ENCODE measurements at places on chromosomes 4 and X.

DNA sequence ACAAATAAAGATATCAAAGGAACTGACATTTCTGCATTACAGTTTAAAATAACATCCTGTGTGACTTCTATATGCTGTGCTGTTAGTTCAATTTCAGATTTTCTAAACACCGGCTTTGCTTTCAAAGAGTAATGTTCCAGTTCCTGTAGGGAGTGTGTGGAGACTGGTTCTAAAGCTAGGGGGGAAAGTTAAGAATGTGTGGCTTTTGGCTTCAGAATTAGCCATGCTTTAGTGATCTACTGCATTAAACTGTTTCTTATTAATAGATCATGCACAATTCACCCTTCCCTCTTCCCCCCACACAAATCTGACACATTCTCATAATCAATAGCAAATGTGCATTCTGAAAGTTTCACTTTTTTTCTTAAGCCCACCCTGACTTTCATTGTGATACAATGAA lies 32.0 kb upstream of the DKK2 start:
- no peak for DNase-seq

- DNase-seq = no peak
Observed at GRCh38 chr4:40719008-40719623, 30.6 kb upstream of the NSUN7 start.

GRCh38 chrX:70421618-70422017 lies 1.5 kb upstream of the GDPD2 start:
- DNase-seq = no peak

GRCh38 chr4:82989575-82990429 lies 20.8 kb downstream of the LIN54 start:
- DNase-seq = no peak

GRCh38 chrX:107135965-107136307 lies 17.3 kb upstream of the RBM41 start:
- DNase-seq = no peak

- no peak for DNase-seq
Observed at GRCh38 chr4:98448908-98449307, 187.7 kb downstream of the RAP1GDS1 start.

DNA sequence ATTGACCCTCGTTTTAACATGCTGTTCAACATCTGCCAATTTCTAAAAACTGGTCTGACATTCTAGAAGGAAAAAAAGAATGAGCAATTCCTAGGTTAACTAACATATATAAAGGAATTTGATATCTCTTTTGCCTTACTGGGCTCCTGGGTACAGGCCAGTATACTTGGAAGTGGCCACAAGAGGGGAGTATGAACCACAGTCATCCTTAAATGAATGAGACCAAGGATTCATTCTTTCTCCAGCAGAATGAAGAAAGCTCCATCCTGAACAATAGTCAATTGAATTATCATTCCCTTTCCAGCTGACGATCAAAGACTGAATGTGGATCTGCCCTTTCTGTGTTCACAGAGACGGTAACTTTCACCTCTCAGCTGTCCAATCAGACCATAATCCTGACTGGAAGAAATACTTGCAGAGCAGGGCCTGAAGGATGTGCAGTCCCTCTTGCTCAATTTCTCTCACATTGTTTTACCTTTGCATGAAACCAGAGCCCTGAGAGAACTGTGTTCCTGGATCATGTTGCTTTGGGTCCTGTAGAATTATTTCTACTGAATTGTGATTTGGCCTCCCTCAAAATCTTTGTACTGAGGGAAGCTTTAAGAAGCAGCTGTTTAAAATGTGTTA lies 14.8 kb upstream of the SPARCL1 start:
- no peak for DNase-seq

Measured in stimulated activated CD4-positive, alpha-beta T cell treated with anti-CD3 and anti-CD28 coated beads, TNF-alpha, amount 100 ng/mL, for 4 hours (primary cell).